ENCODE measurements at places on chromosomes 3 and 15.

DNA sequence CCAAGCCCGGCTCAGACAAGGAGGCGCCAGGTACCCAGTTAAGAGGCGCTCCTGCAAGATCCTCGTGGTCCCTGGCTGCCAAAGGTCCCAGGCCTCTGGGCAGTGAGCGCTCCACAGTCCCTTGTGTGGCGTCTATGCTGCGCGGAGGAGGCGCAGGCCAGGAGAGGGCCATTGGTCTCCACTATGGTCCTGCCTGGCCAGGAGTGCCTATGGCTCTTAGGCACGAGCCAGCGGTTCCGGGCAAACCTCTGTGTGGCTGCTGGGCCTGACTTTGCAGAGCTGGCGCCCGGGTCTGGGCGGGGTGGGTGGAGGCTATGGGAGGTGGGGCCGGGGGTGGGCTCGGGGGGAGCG, 660 bp upstream of the ADAMTSL3 start:
- no peak for DNase-seq

- no peak for DNase-seq
These were observed 72.1 kb downstream of the SFMBT1 start for GRCh38 chr3:52973806-52974205.

DNA sequence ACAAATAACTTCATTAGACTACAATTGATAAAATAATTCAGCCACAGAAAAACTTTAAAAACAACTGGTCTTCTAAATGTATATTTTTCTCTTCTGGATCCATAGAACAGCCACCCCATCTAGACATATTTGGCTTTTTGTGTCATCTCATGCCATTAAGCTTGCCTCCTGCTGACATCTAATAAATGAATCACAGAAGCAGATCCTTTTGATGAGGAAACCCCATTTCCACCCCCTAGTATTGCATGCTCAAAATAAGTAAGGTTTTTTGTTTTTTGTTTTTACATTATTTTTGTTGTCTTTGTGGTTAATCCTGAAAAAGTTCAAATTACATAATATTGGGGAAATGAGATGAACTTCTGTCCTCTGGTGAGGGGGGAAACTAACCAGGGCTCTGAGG, 94.8 kb downstream of the DUT start:
- no peak for DNase-seq

- DNase-seq = no peak
These were observed 1.1 kb downstream of the WDR82 start for GRCh38 chr3:52277071-52277964.

DNA sequence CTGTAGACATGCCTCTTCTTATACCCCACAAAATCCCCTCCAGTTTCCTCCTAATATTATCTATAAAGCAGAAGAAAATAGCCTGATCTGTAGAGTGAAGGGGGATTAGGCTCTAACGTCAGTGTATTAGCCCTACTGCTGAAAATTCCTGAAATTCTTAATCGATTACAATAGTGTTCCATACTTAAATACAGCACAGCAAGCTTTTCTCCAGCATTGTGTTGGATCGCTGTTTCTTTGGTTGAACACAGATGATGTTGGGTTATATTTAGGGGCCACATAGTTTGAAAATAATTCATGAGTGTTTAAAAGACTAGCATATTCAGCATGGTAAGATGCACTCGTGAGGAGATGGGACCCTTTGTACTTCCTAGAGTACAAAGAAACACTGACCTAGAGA, 52.5 kb downstream of the PIAS1 start:
- DNase-seq = no peak

DNA sequence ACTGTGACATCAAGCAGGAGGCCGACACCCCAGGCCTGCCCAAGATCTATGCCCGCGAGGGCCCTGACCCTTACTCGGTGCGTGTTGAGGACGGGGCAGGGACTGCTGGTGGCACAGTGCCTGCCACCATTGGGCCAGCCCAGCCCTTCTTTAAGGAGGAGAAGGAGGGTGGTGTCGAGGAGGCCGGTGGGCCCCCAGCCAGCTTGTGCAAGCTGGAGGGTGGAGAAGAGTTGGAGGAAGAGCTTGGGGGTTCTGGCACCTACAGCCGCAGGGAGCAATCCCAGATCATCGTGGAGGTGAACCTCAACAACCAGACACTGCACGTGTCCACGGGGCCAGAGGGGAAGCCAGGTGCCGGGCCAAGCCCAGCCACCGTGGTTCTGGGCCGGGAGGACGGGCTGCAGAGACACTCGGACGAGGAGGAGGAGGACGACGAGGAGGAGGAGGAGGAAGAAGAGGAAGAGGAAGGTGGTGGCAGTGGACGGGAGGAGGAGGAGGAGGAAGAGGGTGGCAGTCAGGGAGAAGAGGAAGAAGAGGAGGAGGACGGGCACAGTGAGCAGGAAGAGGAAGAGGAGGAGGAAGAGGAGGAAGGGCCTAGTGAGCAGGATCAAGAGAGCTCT, 5.4 kb downstream of the ZBTB47 start:
- no peak for DNase-seq

GRCh38 chr15:56886932-56887781, 31.3 kb upstream of the TCF12 start:
- DNase-seq = peak; percentile 91

DNA sequence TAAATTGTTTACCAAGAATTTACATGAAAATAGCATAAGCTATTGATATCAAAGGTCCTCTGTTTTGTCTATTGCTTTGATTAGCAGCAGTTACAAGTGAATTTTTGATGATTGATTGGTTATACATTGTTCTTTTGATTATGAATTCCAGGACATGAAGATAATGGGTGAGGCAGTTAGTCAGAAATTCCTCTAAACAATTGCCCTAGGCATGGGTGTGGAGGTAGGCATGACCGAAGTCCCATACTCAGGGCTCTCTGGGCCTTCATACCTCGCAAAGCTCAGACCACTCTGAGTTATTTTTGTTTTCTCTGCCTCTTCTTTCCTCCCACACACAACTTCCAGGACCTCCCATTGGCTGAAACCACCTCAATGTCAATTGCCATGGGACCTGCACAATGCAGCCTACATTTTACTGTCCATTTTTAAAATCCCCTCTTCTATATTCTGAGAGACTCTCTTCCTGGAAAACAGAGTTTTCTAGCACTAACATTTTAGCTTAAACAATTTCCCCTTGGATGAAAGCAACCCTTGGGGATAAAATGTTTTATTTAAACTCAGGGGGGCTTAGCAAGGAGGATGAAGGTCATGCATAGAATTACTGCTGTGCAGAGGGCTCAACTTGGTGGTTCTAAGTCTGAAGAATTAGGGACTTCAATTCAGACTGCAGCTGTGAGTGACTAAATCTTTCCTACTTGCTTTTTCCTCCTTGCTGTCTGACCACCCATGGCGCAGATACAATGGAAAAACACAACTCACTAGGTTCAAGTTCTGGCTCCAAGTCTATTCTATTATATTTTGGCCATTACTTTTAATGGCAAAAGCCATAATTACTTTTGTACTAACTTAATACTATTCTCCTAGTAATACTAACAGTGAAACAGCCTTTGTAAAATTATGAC, 594.8 kb downstream of the NTRK3 start:
- DNase-seq = no peak

DNA sequence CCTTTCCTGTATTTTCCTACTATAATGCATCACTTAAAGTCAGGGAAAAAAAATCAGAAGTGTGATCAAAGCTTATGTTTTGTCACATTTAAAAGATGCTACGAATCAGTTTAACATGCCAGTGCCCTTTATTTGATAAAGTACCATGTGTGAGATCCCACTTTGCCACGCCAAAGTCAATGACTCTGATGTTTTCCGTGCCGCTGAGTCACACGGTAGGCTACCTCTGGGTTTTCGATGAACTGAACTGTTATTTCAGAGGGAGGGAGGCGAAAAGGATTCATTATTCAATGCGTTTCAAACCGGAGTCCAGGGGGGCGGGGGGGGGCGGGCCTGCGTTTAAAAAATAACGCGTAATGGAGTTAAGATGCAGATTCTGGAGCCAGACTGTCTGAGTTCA, 203.0 kb downstream of the ABHD5 start:
- DNase-seq = no peak

GRCh38 chr3:48564022-48564421, 441 bp upstream of the UCN2 start:
- peak; percentile 19 for DNase-seq

GRCh38 chr3:123347691-123348264, 101.1 kb downstream of the ADCY5 start:
- DNase-seq = no peak

DNA sequence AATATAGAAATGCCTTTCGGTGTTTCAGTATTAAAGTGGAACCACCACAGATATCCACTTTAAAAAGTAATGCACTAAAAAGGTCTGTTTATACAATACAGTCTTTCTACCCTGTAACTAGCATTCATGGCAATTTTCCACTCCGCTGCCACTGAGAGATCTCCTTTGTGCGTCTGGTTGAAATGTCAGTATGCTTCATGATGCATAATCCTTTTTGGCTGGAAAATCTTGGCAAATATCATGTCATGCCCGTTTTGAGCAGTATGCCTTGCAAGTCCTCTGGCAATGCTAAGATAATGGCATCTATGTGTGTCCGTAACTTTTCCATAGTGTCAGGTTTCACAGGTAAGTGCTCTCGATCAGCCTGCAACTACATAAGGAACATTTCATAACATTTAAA, 30.8 kb upstream of the ARF4 start:
- peak; percentile 5 for DNase-seq

DNA sequence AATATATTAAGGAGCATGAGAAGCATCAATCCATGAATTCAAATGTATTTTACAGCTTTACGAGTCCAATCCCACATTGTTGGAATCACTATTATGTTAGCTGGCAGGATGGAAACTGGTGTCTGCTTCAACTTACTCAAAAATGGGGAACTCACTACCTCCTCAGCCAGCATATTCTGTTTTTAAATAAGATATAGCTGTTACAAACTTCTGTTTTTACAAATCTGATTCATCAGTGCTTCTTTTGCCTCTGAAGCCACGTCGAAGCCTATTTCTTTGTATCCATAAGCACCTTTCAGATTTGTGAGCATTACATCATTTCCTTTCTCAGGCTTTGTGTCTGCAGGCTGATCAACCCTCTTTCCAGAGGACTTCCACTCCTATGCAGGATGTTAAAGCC, 105.9 kb downstream of the TPRG1 start:
- no peak for DNase-seq

DNA sequence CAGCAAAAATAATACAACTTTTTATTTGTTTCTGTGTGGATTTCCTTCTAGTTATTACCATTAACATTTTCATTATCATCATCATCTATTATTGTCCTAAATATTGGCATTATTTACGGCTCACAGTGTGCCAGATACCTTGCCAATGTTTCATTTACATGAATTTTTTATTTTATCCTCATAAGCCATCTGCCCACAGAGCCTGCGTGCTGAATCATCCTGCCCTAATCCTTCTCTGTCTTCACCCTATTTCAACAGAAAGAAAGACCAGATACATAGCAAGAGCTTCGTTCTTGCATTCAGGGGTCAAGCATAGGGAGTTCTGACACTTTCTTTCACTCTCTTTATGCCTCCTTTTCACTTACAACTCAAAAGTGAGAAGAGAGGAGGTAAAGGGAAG, 82.0 kb downstream of the KCNMB2 start:
- DNase-seq = no peak

DNA sequence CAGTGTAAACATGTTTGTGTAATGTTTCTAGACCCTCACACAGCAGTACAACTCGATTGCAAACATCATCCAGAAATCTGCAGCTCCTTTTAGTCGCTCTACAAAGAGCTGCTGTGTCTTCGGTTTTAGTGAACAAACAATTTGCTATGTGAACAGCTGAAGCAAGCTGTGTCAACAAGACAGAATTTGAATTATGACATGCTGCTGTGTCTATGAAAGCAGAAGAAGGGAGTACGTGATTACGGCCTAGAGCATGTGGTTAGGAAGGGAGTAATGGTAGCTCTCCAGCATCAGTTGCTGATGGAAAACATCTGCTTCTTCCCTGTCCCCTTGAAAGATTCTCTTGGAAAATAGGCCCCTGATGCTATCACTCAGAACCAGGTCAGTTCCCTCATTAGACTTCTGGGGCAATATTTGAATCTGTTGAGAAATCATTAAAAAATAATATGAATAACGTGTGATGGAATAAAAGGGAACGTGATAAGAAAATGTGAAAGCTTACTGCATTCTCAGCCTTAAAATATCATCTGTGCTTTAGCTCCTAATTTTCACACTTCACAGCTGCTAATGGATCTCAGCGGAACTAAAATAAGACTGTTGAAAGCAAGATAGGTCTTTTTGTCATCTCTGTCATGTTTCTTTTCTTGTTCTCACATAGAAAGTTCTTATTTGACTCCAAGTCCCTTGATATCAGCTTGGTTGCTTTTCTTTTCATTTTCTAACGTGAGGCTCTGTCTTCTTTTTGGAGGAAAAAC, 891.5 kb downstream of the ROBO2 start:
- DNase-seq = no peak

DNA sequence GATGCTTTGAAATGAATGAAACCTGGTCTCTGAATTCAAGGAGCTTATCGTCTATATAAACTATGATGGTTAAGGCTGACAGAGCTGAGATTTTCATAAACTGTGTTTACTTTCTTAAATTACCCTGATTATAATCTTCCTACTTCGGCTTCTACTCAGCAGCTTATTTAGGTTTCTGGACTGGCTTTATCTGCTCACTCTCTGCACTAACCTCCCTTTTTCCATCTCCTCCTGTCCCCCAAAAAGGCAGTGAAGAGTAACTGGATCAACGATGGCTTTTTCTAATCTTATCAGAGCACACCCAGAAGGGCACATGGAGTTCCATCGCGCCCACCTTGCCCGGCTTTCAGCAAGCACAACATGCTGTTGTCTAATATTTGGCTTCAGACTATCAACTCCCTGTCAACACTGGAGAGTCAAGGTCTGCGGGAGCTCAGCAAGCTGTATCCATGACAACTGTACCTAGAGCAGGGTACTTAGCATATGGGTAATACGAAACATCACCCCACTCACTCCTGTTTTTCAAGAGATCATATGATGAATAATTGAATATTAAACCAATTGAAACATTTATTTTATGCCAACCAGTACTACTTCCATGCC, 417.3 kb downstream of the GABRB3 start:
- no peak for DNase-seq

DNA sequence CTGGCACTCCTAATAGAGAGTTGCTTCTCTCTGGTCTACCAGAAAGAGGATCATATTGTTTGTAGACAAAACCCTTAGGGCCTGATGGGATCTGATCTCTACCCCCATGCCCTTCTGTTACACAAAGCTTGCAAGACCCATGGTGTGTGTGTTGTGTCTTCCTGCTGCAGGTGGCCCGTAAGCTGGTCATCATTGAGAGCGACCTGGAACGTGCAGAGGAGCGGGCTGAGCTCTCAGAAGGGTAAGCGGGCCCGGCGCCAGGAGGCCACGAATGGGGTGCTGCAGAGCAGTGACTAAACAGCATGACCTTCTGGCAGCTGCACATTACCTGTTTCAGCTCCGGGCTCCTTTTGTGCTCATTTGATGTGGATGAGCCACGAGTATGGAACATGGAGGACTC, 18.2 kb downstream of the TPM1 start:
- DNase-seq = no peak

GRCh38 chr15:39488961-39489360, 91.9 kb upstream of the THBS1 start:
- no peak for DNase-seq

- DNase-seq = no peak
These were observed 144.7 kb upstream of the PEX5L start for GRCh38 chr3:180181387-180181786.

- peak; percentile 23 for DNase-seq
These were observed at the start of gene CAMP for GRCh38 chr3:48222616-48223513. Gene CAMP, plus strand, starts transcription at chr3:48223495. Its CDS starts 17 bp downstream, at chr3:48223512.

GRCh38 chr3:172074586-172074985, 35.2 kb downstream of the FNDC3B start:
- DNase-seq = no peak

All from caudate nucleus (tissue), 63 donors.